ENCODE measurements at places on chromosomes 1 and 21. TPM values are rescaled to one million over a fixed set of nuclear protein-coding genes. Genes with fewer than 3 reads are reported as not detected.

The KRTAP19-1 gene
- polyA plus RNA-seq, result not detected

The OLFML3 gene
- 173 TPM for polyA plus RNA-seq

The HSD11B1 gene
- 0.26 TPM for polyA plus RNA-seq

The UBXN10 gene
- 0.26 TPM for polyA plus RNA-seq

The TRIM46 gene
- polyA plus RNA-seq, result 0.51 TPM

The NPHS2 gene
- polyA plus RNA-seq, result not detected

The MRPL9 gene
- polyA plus RNA-seq, result 80.6 TPM

The DTL gene
- polyA plus RNA-seq, result 7.6 TPM

The PGLYRP3 gene
- polyA plus RNA-seq, result not detected

The IL12RB2 gene
- 1.4 TPM for polyA plus RNA-seq

The KCNQ4 gene
- 7.9 TPM for polyA plus RNA-seq

The DSCAM gene
- 1.8 TPM for polyA plus RNA-seq

The ZNF648 gene
- polyA plus RNA-seq, result 0.09 TPM

The PTPN7 gene
- 1.0 TPM for polyA plus RNA-seq

The NTMT2 gene
- polyA plus RNA-seq, result 0.78 TPM

The SPATA46 gene
- polyA plus RNA-seq, result not detected

The FMN2 gene
- 0.35 TPM for polyA plus RNA-seq

The MROH9 gene
- polyA plus RNA-seq, result 0.04 TPM

The RCAN1 gene
- 62.7 TPM for polyA plus RNA-seq

The RCAN3 gene
- polyA plus RNA-seq, result 2.1 TPM

The AIM2 gene
- polyA plus RNA-seq, result 0.42 TPM

The CNTN2 gene
- 0.35 TPM for polyA plus RNA-seq

The OR11L1 gene
- not detected for polyA plus RNA-seq

The SPRR2E gene
- polyA plus RNA-seq, result not detected

The NHLH1 gene
- 0.34 TPM for polyA plus RNA-seq

The GUCA2B gene
- polyA plus RNA-seq, result not detected

The SPRR2G gene
- polyA plus RNA-seq, result not detected

The MINDY1 gene
- polyA plus RNA-seq, result 16.9 TPM

The TMEM240 gene
- polyA plus RNA-seq, result 4.2 TPM

The HENMT1 gene
- polyA plus RNA-seq, result 20.0 TPM

The OR2T35 gene
- not detected for polyA plus RNA-seq

The PADI4 gene
- 0.68 TPM for polyA plus RNA-seq

The CFHR3 gene
- polyA plus RNA-seq, result 1.7 TPM

The GNG12 gene
- 55.8 TPM for polyA plus RNA-seq

The GPX7 gene
- 144 TPM for polyA plus RNA-seq

The SLC16A4 gene
- polyA plus RNA-seq, result 9.3 TPM

The CNIH4 gene
- 33.0 TPM for polyA plus RNA-seq

The AUNIP gene
- 1.6 TPM for polyA plus RNA-seq

The PLA2G2C gene
- 0.04 TPM for polyA plus RNA-seq

The RHEX gene
- polyA plus RNA-seq, result 0.26 TPM

The YBX1 gene
- polyA plus RNA-seq, result 883 TPM

The DNMT3L gene
- polyA plus RNA-seq, result not detected

The DENND2C gene
- 4.8 TPM for polyA plus RNA-seq

The AKIRIN1 gene
- polyA plus RNA-seq, result 33.4 TPM

The PUM1 gene
- polyA plus RNA-seq, result 54.4 TPM
